ENCODE measurements at places on chromosomes 4 and X.

DNA sequence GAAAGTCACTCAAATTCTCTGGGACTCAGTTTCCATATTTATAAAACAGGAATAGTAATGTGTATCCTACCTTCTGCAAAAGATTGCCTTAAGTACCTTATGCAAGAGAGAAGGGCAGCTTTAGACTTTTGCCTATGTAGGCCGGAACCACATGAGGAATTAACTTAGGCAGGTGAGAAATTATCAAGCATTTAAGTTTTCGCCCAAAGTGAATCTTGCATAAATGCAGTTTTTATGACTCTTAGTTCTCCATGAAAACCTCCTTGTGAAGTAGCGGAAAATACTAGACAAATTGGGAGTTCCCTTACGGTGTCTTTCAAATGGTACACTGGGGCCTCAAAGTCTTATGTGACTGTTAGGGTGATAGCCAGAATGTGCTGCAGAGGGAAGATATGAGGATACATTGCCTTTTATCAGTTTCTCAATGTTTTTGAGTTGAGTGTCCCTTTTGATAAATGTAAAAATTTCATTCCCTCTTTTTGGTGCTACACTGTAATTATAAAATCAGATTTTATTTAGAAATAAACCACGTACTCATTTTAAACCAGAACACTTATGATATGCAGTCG is 2.6 kb downstream of the SH2D1A start:
- DNase-seq: no peak

GRCh38 chr4:168832763-168833575 is 177.1 kb downstream of the CBR4 start:
- peak; percentile 84 for DNase-seq

DNA sequence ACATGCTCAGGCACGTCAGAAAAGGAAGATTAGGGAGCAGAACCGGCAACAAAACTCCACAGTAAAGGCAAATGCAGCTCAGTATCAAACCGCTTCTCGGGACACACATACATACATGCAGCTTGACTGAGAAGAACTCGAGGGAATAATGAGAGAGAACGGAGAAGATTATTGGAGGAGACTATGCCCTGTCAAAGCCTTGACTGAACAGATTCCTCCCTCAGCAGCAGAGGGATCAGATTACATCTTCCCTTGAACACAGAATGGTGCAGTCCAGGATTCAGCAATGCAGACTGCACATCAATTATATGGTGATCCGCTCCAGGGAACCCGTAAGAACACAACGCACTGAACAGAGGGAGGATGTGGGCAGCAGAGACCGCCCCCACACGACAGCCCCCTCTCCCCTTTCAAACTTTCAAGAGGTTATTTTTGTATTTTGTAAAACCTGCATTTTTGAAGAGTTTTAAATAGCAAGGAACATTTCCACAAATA is 183.2 kb downstream of the FBXW7 start:
- peak; percentile 49 for DNase-seq

GRCh38 chr4:108119199-108119800 is 49.4 kb downstream of the LEF1 start:
- DNase-seq: no peak

DNA sequence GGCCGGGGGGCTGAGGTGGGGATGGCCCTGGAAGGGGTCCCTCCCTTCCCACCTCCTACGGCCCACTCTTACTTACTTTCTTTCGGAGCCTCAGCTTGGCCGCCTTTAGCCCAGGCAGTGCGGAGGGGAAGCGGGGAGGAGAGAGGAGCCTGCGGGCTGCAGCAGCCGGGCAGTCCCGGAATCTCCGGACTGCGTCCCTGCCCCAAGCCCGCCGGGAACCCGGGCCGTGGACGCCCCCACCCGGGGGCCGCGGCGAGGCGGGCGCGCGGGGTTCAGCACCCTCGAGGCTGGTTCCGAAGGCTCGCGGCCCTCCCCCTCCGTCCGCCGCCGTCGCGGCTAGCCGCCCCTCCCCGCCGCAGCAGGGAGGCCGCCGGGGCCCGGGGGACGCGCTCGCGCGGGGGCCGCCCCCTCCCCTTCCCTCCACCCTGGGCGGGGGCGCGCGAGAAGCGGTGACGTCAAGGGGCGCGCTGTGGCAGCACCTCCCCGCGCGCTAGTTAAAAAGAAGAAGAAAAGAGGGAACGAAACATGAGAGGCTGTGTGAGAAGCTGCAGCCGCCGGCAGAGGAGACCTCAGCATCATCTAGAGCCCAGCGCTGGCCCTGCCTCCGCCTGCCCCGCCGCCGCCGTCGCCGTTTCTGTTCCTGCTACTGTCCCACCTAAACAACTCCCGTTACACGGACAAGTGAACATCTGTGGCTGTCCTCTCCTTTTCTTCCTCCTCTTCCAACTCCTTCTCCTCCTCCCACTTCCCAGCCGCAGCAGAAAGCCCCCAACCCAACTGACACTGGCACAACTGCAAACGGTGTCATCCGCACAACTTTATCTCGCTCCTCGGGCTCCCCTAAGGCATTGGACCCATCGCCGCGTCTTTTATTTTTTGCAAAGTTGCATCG is at the start of gene HHIP:
Gene HHIP (plus strand): TSS at position 526 of the 892 bp plus-strand sequence. CDS start 520 bp downstream, outside the sequence.
- peak; percentile 70 for DNase-seq

DNA sequence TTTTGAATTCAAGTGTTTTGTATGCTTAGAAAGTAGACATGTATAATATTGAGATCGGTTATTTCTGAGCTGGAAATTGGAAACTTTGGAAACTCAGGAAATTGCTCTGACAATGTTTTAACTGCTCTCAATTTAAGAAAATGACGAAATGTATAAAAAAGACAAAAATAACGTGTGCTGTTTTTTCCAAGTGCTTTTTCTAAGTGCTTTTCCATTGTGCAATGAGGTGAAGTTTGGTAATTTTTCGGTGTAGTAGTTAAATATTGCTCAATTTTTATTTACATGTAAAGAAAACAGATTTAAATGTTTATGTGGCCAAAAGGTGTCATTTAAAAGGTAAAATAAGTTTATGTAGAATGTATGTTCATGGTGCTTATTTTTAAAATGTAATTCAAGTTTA is 39.4 kb upstream of the RHOH start:
- DNase-seq: no peak

GRCh38 chr4:164731827-164732474 is 22.0 kb upstream of the SMIM31 start:
- DNase-seq: peak; percentile 54

DNA sequence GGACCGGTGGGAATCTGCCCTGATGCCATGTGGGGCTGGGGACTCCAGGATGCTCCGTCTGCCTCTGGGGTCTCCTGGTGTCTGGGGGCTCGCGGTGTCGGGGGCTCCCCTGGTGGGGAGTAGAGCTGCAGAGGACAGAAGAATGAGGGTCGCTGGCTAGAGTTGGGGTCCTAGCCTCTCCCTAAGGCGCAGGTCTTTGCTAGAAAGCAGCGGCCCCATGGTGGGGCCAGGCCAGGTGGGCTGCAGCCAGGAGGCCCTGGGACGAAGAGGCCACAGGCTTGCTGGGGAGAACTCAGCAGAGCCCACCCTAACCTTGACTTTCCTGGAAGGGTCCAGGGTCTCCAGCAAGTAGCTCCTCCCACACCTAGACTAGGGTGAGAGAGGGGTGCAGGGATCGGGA is 21.4 kb downstream of the FGFRL1 start:
- no peak for DNase-seq

DNA sequence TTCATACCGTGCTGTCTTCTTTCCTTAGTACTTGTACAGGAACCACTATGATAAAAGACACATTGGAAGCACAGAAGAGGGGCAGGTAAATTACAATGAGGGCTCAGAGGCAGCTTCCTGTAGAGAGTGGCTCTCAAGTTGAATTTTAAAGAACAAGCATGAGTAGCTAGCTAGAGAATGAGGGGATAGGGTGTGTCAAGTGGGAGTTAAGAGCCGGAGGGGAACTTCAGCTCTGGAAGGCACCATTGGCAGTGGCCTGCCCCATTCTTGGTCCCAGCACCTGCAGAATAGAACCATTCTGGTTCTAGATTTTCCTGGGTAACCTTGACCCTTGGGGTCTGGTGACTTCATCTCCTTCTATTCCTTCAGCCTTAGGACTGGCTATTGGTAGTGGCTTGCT is 34.0 kb upstream of the JADE1 start:
- no peak for DNase-seq

GRCh38 chrX:36019125-36019524 is 99.6 kb downstream of the CFAP47 start:
- no peak for DNase-seq

DNA sequence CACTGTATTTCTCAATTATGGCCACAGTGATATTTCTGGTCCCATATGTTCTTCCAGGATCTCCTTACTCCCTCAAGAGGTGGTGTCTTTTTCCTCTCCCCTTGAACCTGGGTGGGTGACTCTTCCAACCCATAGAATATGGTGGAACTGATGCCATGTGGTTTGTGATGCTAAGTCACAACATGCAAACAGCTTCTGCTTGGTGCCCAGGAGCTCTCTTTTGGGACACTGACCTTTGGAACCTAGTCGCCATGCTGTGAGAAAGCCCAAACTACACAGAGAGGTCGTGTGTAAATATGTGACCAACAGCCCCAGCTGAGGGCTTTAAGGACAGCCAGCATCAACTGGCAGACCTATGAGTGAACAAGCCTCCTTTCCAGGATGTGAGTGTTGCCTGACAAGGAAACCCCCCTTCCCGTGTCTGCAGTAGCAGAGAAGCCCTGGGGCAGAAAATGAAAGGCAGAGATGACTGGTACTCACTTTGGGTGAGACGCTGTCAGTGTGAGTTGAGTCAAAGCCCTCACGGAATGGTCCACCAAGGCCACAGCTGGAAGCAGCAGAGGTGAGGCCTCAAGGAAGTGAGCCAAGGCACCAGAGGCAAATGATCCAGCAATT is 223.4 kb downstream of the BCOR start:
- no peak for DNase-seq

GRCh38 chrX:118637997-118638396 is 89.4 kb upstream of the IL13RA1 start:
- DNase-seq: no peak

DNA sequence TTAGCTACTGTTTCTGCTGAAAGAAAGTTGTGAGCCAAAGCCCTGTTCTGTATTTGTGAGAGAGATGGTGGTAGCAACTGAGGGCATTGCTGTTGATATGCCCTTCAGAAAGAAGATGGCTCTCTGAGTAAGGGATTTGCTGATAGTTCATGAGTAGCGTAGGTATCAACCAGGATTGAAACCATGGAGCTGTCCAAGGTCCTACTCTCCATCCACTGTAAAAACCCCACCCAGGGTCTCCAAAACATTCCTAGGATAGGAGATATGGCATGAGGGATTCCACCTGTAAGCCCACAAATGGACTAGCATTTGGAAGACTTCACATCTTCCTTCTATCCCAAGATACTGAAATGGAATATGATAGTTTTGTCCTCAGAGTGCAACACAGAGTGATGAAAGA is 277.1 kb upstream of the PRKX start:
- no peak for DNase-seq

- DNase-seq: no peak
Measured at GRCh38 chr4:3287972-3288570, 4.8 kb upstream of the RGS12 start.

GRCh38 chrX:2336181-2336580 is 164.6 kb downstream of the DHRSX start:
- DNase-seq: no peak

DNA sequence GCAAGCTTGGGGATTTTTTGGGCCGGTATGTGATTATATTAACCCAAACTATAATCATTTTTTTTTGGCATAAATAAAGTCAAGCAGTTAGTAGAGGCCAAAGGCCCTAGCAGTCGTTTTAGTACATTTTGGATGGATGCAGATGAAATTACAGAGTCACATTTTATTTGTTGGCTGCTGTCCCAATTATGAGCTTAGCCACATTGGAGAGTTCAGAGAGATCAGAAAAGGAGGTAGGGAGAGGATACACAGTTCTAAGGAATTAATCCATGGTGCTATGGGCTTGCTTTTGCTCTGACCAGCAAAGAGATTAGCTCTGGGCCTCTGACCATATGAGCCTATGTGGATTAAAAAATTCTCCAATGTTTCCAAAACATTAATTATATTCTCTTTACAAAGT is 395.1 kb downstream of the RAPGEF2 start:
- no peak for DNase-seq

GRCh38 chr4:73730292-73730691 is 10.1 kb upstream of the CXCL8 start:
- no peak for DNase-seq

GRCh38 chr4:90241008-90241407 is 113.8 kb downstream of the CCSER1 start:
- no peak for DNase-seq

DNA sequence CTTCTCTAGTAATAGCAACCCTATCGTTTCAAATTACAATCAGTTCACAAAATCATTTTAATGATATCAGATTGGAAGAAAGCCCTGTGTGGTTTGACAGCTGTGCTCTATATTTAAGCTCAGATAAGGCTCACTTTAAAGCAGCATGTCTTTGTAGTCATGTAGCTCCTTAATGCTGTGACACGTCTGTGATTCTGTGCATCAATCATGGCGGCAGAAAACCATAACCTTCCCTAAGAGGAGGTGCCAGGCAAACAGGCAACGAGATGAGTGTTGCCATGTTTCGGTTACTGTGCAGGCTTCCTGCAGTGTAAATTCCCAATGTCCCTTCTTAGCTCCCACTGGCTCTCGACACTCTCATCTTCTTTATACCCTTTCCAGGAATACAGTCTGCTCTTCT is 212.7 kb downstream of the GRID2 start:
- no peak for DNase-seq

- DNase-seq: no peak
Measured at GRCh38 chrX:112768563-112768962, 72.1 kb downstream of the AMOT start.

- DNase-seq: no peak
Measured at GRCh38 chr4:104395168-104395614, 99.5 kb downstream of the CXXC4 start.
